Stimulated activated CD8-positive, alpha-beta memory T cell treated with anti-CD3 and anti-CD28 coated beads, Interleukin-4, amount 100 ng/mL, for 48 hours (primary cell): ENCODE measurements at places on chromosomes 6 and 20.
A peak's percentile ranks its signal among the peaks of the same experiment; 100 is the strongest.

DNA sequence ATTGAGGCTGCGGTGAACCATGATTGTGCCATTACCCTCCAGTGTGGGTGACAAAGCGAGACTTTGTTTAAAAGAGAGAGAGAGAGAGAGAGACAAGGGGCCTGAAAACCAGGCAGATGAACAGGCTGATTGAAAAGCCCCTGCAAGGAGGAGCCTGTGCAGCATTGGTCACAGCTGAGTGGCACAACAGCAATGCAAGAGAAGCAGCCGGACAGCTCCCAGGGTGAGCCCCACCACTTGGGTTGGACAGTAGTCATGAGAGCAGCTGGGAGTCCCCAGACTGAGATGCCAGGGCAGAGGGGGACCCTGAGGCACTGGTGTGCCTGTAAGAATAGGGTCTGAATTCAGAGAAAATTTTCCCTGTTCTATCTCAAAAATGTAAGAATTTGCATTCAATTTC, 10.2 kb downstream of the DNPH1 start:
- no peak for DNase-seq

- DNase-seq, result no peak
Measured at GRCh38 chr20:4800676-4801449, 79.2 kb downstream of the PRND start.

DNA sequence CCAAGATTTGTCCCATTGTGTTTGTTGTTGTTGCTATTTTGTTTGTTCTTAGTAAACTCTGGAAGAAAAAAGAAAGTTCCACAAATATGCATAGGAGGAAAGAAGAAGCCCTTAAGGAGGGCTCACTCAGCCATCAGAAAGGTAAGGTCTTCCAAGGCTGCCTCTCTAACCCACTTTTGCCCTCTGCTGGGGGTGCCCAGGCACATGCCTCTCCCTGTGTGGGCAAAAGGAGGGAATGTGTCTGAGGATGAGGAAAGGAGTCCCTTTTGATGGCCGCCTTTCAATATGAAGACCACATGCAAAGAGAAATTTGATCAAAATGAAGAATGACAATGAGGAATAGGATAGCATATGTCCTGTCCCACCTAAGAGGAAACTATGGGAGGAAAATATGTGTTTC, 248.2 kb upstream of the POU3F2 start:
- DNase-seq, result no peak

DNA sequence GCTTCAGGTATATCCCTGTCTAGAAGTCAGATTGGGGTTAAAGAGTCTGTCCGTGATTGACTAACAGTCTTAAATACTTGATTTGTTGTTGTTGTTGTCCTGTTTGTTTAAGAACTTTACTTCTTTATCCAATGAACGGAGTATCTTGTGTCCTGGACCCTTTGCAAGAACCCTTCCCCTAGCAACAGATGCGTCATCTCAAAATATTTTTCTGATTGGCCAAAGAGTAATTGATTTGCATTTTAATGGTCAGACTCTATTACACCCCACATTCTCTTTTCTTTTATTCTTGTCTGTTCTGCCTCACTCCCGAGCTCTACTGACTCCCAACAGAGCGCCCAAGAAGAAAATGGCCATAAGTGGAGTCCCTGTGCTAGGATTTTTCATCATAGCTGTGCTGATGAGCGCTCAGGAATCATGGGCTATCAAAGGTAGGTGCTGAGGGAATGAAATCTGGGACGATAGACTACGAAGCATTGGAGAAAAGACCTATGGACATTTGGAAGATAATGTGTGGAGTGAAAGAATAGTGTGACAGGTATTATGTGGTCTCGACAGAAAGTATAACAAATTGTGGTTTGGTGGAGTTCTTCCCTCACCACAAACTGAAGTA, at the start of gene HLA-DRA:
HLA-DRA (plus strand) TSS at position 286 of the 613 bp plus-strand sequence; CDS start at position 350, 64 bp downstream.
- peak; percentile 27 for DNase-seq

DNA sequence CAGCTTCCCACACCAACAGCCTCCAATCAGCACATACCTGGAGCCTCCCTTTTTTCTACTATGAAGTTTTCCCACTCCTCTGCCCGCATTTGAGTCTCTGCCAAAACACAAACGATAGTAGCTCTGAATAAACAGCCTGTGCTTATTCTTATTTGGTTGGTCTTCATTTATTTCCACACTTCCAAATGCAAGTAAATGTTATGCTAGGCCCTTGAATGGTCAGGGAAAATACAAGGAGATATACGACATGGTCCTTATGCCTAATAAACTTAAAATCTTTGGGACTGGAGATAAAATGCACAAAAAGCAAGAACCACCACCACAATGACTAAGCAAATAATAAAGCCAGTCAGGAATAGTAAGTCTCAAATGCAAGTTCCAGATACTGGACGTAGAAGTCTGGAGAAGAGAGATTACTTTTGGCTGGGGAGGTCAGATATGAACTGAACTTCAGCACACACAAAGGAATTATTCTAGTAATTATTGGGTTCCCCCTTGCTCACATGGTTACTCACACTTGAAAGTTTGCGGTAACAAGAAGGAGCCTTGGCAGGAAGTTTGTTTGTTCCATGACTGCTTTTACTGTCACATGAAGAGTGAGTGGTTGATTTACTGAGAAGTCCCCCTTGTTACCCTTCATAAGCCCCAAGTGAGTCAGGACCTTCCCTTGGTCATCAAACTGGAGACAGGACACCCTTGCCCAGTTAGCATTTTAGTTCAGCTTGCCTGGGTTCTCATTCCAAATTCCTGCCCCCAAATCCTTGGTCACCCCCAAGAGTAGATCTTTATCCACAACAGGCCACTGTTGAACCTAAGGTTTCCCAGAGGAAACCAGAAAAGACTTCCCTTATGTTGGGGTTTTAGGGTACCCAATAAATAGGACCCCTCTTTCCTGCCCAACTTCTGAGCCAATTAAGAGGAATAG, 511.2 kb upstream of the JARID2 start:
- peak; percentile 58 for DNase-seq

- DNase-seq, result no peak
Measured at GRCh38 chr6:145906144-145906543, 58.0 kb downstream of the SHPRH start.

DNA sequence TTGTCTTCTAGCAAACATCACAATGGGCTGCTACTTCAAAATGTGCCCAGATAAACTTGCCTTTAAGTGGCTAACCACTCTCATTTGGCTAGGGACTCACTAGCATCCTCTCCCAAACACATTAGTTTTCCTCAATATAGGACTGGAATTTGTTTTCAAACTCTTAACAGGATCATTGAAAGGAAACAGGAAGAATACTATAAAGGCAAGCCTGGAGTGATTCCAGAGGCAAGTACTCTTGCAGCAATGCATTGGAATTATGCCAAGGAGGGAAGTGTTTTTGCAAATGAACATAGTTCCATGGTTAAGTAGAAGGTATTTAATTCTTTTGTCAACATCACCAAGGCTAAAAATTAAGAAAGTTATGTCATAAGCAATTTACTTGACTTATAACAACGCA, 12.2 kb downstream of the EPHA7 start:
- no peak for DNase-seq

DNA sequence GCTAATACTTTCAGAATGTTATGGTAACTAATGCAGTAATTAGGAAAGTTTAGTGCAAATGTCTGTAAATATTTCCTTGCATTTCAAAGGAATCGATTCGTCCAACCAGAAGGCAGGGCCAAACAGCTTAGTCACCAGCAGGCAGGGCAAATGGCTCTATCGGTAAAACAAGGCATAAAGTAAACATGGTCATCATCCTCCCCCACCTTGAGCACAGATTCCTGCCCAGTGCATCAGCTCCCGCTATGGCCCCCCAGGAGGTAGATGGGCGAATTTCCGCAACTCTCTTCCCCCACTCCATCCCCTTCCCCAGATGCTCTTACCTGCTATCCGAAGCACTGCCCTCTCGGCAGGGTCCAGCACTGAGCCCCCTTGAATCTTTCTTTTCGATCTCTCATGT, 103.8 kb upstream of the BEND6 start:
- no peak for DNase-seq

- DNase-seq, result no peak
Measured at GRCh38 chr6:53107091-53107490, 41.5 kb downstream of the GCM1 start.

DNA sequence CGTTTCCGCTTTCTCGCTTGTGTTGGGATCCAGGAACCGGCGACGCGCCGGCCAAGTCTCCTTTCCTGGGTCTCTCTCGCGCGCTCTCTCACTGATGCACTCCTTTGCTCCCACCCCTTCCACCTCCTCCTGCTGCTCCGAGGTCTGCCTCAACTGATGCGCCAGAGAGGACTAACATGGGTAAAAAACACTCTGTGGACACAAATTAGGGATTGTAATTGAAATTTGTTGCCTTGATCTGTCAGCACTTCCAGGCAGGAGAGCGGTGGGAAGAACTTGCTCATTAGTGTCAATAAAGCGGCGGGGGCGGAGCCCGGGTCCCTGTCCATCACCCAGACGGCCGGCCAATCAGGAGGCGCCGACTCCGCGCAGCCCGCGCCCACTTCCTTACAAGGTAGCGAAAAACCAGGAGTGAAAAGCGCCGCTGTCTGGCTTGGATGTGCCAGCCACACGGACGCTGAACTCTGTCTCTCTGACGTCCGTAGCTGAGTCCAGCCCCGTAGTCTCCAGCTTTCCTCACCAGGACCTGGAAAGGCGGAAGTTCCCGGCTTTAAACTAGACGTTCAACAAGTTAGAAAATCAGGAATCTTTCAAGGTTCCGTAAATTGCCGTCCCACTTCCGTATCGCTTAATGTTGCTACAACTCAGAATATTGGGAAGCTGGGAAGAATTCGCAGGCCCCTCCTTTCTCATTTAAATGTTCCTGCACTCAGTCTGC, at the start of gene TBX18:
TBX18 (minus strand) TSS at position 267 of the 718 bp plus-strand sequence. CDS start 417 bp downstream, outside the sequence.
- peak; percentile 53 for DNase-seq

- no peak for DNase-seq
Measured at GRCh38 chr6:145209272-145209671, 526.0 kb downstream of the EPM2A start.

DNA sequence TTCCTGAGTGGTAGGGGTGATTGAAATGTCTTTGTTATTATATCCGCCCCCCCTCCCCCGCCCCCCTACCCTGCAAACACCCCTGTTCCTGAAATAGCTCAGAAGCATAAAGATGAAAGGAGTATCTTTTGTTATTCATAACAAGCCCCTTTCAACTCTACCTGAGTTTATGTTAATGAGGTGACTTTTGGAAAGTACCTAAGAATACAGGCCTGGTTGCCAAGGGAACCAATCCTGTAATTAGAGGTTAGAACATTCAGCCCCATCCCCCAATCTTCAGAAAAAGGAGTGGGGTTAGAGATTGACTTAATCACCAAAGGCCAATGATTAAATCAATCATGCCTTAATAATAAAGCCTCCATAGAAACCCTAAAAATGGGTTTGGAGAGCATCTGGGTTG, 979.2 kb upstream of the GJE1 start:
- DNase-seq, result no peak

- DNase-seq, result no peak
Measured at GRCh38 chr20:38252292-38253288, 7.9 kb downstream of the KIAA1755 start.

GRCh38 chr20:43942201-43942590, 27.5 kb downstream of the TOX2 start:
- DNase-seq, result no peak

DNA sequence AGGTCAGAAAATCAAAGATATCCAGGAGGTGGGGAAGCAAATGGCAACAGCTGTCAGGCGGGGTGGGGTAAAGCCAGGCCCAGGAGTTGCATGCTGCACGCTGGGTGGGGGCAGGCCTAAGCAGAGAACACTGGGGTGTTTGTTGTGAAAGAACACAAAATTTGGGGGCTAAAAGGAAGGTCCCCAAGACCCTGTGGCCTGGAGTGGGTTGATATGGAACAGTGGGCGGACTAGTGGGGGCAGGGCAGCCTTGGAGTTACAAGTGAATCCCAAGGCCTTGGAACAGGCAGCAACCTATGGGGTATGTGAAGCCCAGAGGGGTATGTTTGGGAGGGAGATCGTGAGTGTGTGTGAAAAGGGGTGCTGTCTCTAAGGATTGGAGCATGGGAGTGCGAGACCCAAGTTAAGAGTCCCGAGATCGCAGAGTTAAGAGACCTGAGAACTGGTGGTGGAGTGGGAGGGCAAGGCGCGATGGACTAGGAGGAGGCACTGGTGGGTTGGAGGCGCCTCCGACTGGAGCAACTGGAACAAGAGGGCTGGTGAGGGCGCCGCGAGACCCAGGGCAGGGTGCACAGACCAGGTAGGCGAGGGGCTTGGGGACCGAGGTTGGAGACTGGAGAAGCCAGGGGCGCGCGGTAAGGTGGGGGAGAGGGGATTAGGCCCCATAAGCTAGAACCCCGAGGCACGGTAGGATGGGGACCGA, 658 bp downstream of the CUL7 start:
- peak; percentile 46 for DNase-seq
